ENCODE measurements at places on chromosomes 16 and 17. TPM values are rescaled to one million over a fixed set of nuclear protein-coding genes. Genes with fewer than 3 reads are reported as not detected.
A peak's percentile ranks its signal among the peaks of the same experiment; 100 is the strongest.

Gene PITPNM3
- total RNA-seq, result 1.9 TPM

- DNase-seq, result no peak
Observed at GRCh38 chr17:33137426-33137825, 145.8 kb downstream of the SPACA3 start.

DNA sequence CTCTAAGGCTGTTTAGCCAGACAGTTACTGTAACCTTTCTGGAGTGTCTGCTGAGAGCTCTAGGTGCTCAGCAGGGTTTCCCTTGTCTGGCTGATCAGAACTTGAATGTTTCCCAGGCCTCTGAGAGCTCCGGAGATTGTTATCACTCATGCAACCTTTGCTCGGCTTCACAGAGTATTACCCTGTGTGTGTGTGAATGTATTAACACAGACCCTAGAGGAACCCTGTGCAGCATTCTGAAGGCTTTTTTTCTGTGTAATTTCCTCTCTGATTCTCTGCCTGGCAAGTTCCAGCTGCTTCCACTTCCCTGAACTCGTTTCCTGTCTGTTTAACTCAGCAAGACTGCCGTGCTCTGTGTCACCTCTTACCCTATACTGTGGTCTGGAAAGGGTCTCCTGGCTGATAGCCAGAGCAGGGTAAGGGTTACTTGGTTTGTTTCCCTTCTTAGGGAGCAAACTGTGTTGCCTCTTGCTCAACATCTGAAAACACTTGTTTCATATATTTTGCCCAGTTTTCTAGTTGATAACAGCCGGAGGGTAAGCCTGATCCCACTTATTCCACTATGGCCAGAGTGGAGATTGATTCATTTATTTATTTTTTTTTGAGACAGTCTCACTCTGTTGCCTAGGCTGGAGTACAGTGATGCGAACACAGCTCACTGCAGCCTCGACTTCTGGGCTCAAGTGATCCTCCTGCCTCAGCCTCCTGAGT lies 21.7 kb downstream of the PRMT7 start:
- no peak for DNase-seq

DNA sequence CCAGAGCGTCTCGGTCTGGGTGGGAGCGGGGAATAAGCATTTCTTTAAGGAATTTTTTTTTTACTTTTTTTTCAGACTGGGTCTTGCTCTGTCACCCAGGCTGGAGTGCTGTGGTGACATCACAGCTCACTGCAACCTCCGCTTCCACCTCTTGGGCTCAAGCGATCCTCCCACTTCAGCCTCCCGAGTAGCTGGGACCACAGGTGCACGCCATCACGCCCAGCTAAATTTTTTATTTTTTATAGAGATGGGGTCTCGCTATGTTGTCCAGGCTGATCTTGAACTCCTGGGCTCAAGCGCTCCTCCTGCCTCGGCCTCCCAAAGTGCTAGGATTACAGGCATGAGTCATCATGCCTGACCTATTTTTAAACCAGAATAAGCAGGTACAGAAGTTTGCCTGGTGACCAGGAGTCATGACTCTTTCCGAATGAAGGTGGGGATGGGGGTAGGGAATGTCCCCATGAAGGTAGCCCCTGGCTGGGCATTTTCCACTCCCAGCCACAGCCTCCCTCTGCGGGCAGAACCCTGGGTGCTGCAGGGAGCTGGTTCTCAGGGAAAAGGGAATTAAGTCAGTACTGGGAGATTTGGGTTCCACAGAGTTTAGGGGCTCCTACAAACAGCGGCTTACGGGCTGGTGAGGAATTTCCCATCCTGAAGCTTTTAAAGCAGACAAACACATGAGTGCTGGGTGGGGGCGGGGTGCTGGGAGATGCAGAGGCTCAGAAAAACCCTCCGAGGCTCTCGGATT lies 48.3 kb downstream of the TBC1D16 start:
- no peak for DNase-seq

- no peak for DNase-seq
Observed at GRCh38 chr16:9976601-9977000, 205.6 kb downstream of the GRIN2A start.

Gene PRR11
- total RNA-seq, result 15.1 TPM

DNA sequence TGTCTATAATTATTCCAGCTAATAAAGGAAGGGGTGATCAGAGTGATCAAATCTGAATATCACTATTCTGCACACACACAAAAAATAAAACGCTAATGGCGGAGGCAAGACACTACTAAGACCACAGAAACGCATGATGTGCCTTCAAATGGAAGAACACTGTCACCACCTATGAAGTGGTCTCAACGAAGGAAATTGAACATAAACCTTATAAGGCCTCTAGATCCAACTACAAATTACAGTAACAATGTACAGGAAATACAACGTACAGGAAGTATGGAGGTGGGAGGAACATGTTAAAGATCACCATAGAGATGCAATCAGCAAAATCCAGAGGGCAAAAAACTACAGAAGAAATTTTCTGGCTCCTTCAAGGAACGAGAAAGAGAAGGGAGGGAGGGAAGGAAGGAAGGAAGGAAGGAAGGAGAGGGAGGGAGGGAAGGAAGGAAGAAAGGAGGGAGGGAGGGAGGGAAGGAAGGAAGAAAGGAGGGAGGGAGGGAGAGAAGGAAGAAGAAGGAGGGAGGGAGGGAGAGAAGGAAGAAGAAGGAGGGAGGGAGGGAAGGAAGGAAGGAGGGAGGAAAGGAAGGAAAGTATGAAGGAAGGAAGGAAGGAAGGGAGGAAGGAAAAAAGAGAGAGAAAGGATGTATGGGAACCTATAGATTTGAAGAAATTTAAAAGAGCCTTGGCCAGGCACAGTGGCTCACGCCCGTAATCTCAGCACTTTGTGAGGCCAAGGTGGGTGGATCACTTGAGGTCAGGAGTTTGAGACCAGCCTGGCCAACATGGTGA lies 3.1 kb upstream of the SGCA start:
- no peak for DNase-seq

DNA sequence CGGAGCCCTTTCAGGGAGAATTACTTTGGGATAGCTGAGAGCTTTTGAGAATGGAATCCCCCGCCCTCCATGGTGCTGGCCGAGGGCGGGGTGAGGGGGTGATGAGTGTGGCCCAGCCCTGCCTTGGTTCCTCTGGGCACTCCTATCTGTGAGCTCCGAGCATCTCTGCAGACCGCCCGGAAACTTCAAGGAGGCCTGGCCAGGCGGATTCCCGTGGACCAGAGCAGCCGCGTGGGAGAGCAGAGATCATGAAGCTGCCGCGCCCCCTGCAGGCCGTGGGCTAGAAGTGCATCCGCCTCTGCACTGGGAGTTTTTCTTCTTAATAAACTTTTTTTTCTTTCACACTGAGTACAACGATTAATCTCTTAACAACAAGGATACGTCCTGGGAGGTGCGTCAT lies 392.9 kb upstream of the EEF2KMT start:
- DNase-seq, result peak; percentile 53

Gene LPCAT2
- total RNA-seq, result 25.0 TPM

- DNase-seq, result no peak
Observed at GRCh38 chr17:76893623-76894334, 25.6 kb downstream of the MGAT5B start.

GRCh38 chr16:63005356-63005755 lies 969.1 kb upstream of the CDH8 start:
- no peak for DNase-seq

- DNase-seq, result no peak
Observed at GRCh38 chr17:22703786-22704441, 1011.6 kb downstream of the KCNJ18 start.

GRCh38 chr16:30581457-30581856 lies 4.0 kb downstream of the ZNF785 start:
- DNase-seq, result no peak

Gene GRIN2C
- total RNA-seq, result 0.29 TPM
